NCI-H446 (cell line): ENCODE measurements at places on chromosomes 4 and X.

DNA sequence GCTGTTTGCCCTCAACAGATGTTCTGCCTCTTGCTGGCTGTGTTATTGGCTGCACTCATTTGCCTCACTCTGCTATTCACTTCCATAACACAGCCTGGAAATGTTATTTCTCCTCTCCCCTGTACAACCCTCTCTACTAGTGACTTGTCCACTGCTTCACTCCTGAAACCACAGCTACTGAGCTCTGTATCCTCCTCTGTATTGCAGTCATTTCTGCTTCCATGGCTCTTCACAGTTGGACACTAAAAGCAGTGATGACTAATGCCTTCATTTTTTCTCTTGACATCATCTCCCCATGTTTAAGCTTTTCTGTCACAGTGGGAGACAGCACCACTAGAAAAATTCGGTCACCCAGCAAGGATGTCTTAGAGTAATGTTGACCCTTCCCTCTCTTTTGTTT, 123.0 kb upstream of the PPP1R2C start:
- DNase-seq: no peak

DNA sequence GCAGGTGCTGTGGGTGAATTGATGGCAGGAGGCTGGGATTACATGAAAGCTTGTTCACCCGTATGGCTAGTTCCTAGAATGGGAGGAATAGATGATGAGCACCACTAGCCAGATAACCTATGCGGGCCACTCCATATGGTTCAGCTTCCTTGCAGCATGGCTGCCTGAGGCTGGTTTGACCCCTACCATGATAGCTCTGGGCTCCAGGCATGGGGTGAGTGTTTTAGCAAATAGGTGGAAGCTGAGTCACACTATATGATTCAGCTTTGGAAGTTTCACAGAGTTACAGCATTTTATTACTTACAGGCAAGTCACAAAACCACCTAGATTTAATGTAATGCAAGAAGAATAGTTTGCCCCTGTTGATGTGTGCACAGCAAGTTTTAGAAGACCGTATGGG, 603.2 kb downstream of the STIM2 start:
- DNase-seq: no peak

DNA sequence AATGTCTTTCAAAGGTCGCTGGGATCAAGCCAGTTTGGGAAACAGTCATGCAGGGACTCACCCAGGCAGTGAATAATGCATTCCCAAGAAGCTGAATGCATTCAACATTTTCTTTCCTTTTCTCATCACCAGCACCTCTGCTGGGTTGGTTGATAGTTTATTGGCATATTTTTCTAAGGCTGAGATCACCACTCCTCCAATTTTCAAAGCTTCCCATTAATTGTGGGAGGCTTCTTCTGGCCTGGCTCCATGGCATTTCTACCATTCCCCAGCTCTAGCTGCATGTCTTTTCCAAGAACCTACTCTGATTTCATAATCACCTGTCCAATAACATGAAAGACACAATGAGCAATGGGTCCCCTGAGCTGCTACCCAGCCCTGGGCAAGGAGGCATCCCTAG, 35.8 kb downstream of the CHRDL1 start:
- DNase-seq: no peak

GRCh38 chrX:133335027-133335426, 80.3 kb downstream of the GPC4 start:
- DNase-seq: peak; percentile 42

- DNase-seq: no peak
Observed at GRCh38 chrX:97587171-97587570, 703.5 kb downstream of the RPA4 start.
